NCI-H1417 (cell line): ENCODE measurements at places on chromosomes 16 and 17.

DNA sequence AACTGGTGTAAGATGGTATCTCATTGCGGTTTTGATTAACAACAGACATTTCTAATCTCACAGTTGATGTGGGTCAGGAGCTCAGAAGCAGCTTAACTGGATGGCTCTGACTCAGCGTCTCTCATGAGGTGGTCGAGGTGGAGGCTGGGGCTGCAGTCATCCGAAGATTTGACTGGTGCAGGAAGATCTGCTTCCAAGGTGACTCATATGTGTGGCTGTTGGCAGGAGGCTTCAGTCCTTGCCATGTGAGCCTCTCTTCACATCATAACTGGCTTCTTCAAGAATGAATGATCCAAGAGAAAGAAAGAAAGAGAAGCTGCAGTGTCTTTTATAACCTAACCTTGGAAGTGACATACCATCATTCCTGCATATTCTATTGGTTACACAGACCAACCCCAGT is 376.1 kb downstream of the SEC14L1 start:
- no peak for DNase-seq

DNA sequence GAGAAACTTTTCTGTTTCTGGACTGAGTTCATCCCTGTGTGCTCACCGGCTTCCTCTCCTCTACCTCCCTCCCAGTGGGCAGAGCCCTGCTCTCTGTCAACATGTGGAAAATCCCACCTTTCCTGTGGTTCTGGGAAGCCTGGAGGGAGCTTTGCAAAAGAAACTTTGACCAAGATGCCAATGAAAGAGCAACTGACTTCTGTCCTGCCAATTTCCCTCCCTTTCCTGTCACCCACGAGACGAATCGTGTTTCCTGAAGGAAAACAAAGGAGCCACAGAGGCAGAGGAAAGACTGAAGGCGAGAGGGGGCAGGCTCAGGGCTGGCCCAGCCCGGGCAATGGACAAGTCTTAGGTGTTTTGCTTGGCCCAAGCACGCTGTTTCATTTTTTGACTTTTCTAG is 82.8 kb downstream of the PLCG2 start:
- DNase-seq = no peak

GRCh38 chr17:61245706-61246135 is 153.9 kb upstream of the TBX2 start:
- no peak for DNase-seq

GRCh38 chr16:27073733-27074132 is 7.0 kb downstream of the C16orf82 start:
- no peak for DNase-seq

- no peak for DNase-seq
These were observed 9.6 kb downstream of the CTRB1 start for GRCh38 chr16:75228143-75228976.

DNA sequence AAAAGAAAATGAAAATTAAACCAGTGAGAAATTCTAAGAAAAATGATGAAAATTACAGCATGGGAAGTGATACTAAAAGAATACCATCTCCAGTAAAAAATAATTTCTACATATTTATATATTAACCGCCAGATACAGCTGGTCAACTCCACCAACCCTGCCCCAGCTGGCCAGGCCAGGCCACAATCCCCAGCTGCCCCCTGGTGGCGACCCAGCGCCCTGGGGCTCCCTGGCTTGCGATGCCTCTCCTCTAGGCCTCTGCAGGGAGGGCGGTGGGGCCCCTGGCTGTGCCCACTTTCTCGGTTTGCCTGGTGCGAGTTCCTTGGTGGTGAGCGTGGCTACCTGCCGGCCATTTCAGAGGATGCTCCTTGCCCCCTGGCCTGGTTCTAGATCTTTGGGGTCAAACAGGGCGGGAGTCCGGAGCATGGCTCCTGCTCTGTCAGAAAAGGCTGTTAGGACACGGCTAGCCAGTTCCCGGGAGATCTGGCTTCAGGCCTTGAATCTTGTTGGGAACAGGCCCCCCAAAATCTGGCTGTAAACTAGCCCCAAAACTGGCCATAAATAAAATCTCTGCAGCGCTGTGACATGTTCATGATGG is 14.5 kb downstream of the GLIS2 start:
- DNase-seq = peak; percentile 63

GRCh38 chr17:954431-955164 is 25.0 kb downstream of the NXN start:
- DNase-seq = no peak

GRCh38 chr17:58338841-58339754 is 10.5 kb upstream of the TSPOAP1 start:
- no peak for DNase-seq

- DNase-seq = no peak
These were observed 9.0 kb downstream of the CAPNS2 start for GRCh38 chr16:55575496-55575895.

DNA sequence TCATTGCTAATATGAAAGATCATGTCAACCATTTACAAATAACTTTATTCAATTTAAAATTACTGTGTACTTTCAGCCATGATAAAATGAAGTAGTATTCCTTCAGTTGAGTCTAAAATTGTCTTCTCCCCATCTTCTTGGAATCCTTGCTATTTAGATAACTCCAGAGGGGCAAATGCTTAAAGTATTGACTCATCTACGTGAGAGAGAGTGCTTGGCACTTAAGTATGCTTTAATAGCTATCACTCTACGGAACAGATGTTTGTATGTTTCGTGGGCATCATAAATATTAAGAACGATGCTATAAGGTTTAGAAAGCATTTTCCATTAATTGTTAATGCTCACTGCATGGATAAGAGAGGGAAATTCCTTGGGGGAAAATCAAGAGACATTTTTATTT is 69.3 kb upstream of the MED13 start:
- DNase-seq = no peak

DNA sequence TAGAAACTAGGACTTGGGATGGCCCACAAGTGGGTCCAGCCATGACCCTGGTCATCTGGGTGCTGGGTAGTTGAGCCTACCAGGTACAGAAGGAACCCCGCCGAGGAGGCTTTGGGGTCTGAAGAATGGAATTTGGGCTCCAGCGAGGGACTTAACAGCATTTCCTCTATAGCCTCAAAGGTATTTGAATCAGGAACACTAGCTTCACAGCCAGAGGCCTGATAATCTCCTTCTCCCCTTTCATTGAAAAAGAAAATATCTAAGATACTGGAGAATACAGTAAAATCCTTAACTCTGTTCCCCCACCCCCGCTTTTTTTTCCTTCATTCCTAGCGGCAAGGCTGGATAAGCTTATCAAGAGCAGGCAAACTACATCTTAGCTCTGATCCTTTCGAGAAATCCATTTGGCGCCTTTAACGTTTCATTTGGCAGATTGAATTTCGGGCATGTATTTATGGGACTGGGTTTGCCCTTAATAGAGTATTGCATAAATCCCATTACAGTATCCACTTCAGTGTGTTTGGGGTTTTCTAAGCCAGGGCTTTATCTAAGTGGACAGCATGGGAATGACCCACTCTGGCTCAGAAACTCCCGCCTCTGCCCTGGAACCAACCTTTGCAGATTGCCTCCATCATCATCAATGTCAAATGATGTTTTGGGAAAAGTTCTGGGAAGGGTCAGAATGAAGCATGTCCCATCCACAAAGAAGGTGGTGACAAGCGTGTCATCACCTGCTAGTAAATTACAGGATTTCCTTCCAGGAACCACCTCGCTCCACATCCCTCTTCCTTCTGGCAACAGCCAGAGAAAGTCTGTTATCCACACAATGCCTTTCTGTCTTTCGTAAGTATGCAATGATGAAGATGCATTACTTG is 36.9 kb downstream of the XYLT1 start:
- DNase-seq = no peak

GRCh38 chr16:89104930-89105571 is 11.4 kb downstream of the ACSF3 start:
- peak; percentile 48 for DNase-seq

DNA sequence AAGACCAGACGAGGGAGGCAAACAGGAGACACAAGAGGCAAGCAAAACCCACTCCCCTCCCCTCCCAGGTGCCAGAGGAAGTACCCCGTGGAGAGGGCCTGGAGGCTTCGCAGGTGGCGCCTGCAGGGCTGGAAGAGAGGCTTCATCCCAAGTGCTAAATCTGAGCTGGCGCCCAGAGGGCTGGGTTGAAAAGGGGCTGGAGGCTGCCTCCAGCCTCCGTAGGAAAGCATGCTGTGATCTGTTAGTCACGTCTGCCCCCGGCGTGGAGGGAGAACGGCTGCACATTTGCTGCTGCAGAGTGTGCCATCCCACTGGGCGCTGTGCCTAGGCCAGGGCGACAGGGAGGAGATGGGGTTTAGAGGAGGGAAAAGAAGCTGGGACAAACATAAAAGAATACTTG is 16.9 kb downstream of the RPH3AL start:
- DNase-seq = peak; percentile 90

- no peak for DNase-seq
These were observed 609.4 kb upstream of the CDH5 start for GRCh38 chr16:65757064-65757463.

GRCh38 chr17:62995377-62995885 is 29.4 kb downstream of the TANC2 start:
- no peak for DNase-seq

DNA sequence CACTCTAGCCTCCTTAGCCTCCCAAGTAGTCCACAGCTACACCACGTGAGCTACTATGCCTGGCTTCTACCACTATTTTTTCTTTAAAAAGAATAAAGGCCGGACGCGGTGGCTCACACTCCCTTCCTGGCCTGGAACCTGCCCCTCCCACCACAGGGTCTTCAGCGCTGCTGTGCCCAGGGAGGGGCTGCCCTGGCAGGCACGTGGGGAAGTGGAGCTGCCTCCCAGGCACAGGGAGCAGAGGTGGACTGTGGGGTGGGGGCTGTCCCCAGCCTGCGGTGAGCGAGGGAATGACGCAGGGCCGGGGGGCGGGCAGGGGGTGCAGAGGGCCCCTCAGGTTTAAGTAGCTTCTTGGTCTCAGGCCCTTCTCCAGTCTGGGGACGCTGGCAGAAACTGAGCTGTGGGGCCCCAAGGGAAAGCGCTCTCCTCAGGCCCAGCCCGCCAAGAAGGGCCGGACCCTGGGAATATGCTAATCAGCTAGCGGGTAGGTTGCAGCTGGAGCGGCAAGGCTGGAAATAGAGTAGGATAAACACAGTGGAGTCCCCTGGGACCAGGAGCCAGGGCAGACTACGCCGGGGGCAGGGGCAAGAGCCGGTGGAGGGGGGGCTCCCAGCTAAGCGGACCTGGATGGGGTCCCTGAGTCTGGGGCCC is 46.8 kb downstream of the TIMM22 start:
- peak; percentile 46 for DNase-seq

- DNase-seq = peak; percentile 42
These were observed 20.8 kb downstream of the NPRL3 start for GRCh38 chr16:117379-118365.

GRCh38 chr16:69334696-69335095 is 4.3 kb upstream of the PDF start:
- no peak for DNase-seq

- DNase-seq = no peak
These were observed 96.5 kb downstream of the ANKRD11 start for GRCh38 chr16:89393738-89394406.

DNA sequence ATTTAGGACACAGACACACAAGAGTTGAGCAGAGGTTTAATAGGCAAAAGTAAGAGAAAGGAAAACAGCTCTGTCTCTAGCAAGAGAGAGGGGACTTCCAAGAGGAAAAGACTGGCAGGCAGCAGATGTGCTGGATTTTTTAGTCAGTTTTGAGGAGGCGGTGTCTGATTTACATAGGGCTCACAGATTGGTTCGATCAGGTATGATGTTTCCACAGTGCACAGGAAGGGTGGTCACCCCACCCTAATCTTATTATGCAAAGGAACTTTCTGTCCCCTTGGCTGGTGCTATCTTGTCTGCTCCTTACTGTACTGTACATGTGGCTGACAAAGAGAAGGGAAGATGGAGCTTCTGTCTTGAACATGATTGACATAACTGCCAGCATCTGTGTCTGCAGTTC is 25.3 kb downstream of the BFAR start:
- DNase-seq = no peak

DNA sequence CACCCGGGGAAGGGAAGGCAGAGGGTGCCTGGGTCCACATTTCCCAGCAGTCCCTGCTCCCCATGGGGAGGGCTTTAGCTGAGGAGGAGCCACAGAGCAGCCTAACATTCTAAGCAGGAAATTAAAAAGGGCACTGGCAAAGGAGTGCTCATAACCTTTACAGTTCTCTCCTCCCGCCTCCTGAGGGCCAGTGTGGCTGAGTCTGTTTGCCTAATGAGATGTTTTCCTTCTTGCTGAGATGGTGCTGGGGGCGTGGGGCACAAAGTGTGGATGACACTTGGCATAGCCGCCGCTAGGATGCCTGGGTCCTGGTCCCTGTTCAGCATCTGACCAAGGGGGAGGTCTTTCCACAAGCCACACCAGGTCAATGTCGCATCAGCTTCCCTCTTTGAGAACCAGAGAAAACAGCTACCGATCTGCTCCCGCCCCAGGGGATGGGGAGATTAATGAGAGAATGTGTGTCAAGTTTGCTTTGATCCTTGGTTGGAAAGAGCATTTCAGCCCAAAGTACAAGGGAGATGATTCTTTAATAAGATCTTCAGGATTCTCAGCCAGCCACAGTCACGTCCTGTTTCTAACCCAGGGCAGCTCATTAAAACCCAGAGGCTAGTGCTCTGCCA is 5.8 kb downstream of the KIF18B start:
- no peak for DNase-seq

DNA sequence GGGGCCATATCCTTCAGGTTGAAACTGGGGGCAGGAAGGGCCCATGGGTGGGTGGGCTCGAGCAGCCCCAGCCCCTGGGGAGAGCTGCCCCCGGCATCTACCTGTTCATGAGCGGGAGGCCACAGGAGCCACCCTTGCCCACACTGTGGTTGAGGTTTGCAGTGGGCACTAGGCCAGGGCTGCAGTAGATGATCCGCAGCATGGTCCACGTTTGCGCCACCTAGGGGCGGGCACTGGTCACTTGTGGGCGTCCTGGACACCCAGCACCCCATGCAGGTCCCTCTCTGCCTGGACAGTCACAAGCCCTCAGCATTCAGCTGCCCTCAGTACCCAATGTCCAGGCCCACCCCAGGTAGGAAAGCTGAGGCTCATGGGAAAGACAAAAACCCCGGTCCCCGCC is 1.8 kb upstream of the JMJD8 start:
- DNase-seq = peak; percentile 54

DNA sequence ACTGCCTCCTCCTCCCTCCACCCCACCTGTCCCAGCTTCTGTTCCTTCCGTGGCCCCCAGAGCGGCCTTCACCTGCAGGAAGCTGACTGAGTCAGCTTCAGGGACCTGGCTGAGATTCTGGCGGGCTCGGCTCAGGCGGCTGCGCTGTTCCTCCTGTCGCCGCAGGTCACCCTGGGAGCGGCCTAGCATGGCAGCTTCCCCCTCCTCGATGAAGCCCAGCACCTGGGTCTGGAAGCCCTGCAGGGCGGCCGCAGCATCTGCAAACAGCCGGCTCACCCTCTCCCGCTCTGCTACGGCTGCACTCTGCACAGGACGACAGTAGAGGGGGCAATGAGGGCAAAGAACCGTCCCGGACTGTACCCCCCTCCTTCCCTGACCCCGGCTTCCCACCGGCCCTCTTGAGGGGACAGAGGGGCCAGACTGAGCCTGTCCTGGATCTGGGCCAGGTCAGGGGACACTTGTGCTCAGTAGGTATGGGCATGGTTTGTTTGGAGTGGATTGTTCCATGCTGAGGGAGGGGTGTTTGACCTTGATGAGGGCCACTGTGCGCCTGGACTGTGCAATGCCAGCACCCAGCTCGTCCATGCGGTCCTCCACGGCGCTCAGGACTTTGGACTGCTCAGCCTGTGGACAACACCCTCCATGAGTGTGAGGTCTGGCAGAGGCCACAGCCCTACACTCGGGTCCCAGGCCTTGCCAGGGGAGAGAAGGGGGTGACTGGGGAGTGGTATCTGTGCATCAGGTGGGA is 2.0 kb downstream of the TRIM47 start:
- no peak for DNase-seq
